CD4-positive, alpha-beta T cell treated with Interleukin-17A for 4 hours (primary cell): ENCODE measurements at places on chromosomes 6 and 20.

- DNase-seq: no peak
These were observed 86.7 kb downstream of the GRM4 start for GRCh38 chr6:34059136-34059731.

DNA sequence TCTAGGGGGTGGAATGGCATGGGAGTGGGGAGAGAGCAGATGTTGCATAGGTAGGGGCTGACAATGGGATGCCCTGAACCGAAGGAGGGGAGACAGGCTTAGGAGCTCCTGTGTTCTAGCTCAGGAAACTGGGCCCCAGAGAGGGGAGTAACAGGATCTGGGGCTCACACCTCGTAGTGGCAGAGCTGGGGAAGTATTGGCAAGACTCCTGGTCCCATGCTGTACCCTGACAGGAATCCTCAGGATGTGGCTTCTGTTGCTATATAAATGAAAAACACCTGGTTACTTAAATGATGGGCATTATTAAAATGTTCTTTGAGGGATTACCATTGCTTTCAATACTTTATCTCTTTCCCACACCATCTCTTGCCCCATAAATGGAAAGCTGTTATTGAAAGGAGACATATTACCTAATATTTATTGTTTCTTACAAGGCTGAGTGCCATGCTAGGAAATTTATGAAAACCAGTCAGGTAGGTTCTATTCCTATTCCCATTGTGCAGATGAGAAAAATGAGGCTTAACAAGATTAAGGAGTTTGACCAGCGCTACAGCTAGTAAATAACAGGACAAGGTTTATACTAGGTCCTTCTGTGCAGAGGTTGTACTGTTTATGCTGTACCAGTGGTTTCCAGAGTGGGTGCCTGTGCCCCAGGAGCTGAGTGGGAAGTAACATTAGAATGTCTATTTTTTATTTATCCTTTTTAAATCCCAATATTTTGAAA, 35.3 kb upstream of the TCP11 start:
- DNase-seq: no peak

DNA sequence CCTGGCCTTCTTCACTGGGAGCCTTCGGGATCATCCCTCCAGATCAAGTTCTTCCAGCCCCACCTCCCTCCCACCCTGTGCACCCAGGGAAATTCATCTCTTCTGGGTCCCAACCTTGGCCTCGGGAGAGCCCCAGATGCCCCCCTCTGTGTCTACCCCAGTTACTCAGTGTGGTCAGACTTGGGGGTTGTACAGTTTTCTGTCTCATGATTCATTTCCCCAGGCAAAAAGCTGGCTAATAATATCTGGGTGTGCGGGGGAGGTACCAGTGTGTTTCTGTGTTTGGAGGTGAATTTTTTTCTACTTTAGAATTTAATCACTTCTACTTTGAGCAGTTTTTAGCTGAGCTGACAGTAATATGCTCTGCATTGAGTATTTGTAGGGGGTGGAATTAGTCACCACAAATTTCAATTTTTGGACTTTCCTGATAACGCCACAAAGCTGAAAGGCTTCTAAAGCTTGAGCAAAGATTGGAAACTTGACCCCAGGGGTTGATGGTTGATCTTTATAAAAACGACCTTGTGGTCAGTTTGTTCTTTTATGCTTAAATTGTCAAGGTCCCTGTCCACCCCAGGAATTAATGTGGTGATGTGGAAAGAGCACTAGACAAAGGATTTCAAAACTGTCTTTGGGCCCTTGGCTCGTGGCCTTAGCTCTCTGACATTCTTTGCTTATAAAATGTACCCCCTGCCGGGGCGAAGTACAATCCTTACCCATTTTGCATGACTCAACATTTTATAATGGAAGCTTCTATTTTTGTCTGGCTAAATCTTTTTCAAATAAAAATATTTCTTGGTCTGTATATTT, 284.7 kb upstream of the TAB2 start:
- DNase-seq: peak; percentile 50

GRCh38 chr6:12803486-12803885, 86.9 kb downstream of the PHACTR1 start:
- DNase-seq: no peak

GRCh38 chr20:9550871-9551270, 36.5 kb downstream of the LAMP5 start:
- DNase-seq: no peak

DNA sequence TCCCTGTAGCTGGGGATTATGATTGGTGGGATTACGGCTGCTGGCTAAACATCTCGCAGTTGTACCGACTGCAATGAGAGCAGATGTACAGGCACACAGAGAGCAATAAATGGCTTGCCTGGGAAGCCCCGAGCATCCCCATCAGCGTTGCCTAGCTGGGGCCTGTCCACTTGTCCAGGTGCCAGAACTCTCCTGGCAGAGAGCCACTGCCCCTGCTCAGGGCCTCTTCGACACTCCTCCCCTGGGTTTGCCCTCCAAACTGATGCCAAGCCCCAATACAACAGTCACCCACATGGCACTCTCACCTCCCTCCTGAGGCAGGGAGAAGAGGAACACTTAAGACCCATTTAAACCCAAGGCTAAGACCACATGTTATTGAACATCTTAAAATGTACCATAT, 715.1 kb downstream of the PTPRT start:
- no peak for DNase-seq

GRCh38 chr6:106398621-106399020, 38.1 kb downstream of the CRYBG1 start:
- DNase-seq: no peak

DNA sequence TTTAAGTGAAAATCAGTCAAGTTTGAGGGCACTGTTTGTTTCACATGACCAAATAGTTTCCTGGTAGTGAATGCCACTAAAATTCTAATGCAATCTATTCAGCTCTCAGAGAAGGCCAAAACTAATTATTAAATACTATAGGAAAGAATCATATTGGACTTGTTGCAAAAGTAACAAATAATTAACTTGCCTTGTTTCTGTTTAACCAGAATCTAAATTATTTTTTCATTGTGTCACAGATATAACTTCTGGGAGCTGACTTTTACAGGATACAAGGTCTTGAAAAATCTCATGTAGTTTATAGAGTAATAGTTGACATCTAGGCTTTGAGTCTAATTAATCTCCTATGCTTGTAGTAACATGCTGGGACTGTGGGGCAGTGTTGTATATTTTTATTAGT, 44.5 kb downstream of the PRSS35 start:
- no peak for DNase-seq

DNA sequence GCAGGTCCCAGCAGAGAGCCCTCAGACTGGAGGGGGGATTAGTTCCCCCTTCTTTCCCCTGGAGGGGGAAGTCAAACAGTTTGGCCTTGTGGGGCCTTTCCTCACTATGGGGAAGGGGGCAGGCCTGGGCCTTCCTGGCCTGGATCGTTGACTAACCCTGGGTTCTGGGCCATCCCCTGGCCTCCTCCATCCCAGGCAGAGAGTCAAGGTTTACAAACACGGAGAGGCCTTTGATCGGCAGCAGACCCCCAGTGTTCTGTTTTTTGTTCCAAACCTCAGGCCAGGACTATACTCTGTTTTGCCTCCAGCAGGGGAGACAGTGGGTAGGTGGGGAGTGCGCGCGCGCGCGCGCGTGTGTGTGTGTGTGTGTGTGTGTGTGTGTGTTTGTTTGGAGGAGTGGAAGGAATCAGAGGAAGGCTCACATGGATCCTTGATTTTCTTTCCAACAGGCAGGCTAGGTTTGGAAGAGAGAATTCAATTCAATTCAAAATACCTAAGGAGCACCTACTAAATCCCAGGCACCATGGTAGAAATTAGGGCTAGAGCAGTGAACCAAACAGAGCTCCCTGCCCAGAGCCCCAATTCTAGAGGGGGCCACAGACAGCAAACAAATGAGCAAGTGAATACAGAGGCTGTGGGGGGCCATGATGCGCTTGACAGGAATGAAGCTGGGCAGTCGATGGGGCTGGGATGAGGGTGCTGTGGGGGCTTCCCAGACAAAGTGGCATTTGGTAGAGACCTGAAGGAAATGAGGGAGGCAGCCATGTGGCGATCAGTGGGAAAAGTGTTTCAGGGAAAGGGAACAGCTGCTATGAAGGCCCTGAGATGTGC, 14.8 kb downstream of the TP53RK start:
- DNase-seq: no peak

GRCh38 chr6:89430201-89430962, 2.6 kb upstream of the ANKRD6 start:
- DNase-seq: no peak

DNA sequence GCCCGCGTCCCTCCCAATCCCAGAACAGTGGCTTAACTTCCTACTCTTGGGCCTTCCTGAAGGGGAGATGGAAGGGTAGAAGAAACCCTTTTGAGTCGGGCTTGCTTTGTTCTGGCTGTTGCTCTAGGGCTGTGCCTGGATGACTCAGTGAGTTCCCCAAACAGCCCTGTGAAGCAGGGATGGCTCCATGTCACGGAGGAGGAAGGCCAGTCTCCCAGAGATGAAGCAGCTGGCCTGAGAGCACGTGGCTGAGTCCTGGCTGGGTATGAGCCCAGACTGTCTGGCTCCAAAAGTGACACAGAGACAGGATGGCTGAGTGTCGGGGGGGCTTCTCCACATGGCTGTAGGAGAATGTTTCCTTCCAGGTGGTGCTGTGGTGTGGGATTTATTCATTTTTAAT, 4.6 kb downstream of the SYTL3 start:
- DNase-seq: peak; percentile 32

- no peak for DNase-seq
These were observed 11.6 kb upstream of the PRND start for GRCh38 chr20:4710106-4710475.

GRCh38 chr6:3336859-3337515, 78.2 kb downstream of the PSMG4 start:
- no peak for DNase-seq

DNA sequence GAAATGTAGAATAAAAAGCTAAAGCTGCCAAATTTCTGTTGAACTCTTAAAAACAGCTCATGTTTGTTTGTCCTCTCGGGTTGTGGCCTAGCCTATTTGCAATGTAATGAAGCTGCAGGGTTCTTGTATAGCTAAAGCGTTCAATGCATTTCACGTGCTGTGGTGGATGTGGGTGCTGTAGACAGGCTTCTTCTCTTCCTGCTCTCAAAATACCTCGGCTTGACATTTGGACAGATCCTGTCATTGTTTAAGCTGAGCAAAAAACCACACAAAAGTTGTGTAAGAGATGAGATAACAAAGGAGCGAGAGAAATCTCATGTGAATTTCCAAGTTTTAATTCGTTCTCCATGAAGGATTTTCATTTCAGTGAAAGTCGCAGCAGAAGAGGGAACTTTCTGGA, 196.3 kb upstream of the UST start:
- no peak for DNase-seq
